ENCODE measurements at places on chromosomes 4 and X.

DNA sequence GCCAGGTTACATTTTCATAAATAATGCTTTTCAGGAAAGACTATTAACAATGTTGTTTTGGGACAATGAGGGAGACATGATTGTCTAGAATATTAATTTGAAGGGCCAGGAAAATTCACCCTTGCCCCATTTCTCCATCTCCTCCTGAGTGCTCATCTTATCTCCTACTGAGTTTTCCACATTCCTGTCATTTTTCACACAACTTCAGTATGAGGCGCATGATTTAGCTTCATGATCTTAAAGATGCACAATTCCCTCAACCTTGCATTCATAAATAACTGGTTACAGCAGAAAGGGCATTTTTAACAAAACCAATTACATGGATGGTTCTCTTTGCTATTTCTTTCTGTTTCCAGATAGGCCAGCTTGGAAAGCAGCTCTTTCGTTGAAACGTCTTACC is 1699.2 kb upstream of the IGFBP7 start:
- no peak for DNase-seq

DNA sequence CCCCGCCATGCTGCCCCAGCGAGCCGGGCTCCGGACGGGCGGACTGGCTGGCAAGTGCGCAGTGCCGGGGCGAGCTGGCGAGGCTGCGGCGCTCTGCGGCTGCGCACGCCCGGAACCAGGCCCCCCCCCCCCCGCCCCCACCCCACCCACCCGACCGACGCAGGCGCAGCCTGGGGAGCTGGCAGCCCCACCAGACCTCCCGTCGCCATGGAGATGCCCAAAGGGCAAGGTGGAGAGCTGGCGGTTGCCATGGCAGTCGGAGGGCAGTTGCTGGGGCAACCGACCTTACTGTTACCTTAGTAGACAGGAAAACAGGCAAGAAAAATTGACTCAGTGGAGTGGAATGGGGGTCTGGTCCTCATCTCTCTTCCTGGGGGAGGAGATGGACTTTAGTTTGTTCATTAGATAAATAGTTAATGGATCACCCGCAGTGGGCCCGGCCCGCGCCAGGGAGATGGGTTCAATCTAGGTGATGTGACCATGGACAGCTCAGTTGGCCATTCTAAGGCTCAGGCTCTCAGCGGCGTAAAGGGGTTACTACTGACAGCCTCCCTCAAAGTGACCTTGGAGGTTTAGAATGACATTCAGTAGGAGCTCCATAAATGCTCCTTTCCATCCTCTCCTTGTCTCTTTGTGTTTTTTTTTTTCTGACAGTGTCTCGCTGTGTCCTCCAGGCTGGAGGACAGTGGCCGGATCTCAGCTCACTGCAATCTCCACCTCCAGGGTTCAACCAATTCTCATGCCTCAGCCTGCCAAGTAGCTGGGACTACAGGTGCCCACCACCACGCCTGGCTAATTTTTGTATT is at the start of gene PCSK1N:
TSS of gene PCSK1N (minus strand) at position 87 of the 806 bp plus-strand sequence. CDS start at position 9, 78 bp downstream.
- DNase-seq: no peak

- DNase-seq: no peak
Observed at GRCh38 chrX:100584611-100585010, at the start of gene TNMD. TNMD (plus strand) TSS chrX:100584936; CDS start chrX:100585019, 83 bp downstream.

DNA sequence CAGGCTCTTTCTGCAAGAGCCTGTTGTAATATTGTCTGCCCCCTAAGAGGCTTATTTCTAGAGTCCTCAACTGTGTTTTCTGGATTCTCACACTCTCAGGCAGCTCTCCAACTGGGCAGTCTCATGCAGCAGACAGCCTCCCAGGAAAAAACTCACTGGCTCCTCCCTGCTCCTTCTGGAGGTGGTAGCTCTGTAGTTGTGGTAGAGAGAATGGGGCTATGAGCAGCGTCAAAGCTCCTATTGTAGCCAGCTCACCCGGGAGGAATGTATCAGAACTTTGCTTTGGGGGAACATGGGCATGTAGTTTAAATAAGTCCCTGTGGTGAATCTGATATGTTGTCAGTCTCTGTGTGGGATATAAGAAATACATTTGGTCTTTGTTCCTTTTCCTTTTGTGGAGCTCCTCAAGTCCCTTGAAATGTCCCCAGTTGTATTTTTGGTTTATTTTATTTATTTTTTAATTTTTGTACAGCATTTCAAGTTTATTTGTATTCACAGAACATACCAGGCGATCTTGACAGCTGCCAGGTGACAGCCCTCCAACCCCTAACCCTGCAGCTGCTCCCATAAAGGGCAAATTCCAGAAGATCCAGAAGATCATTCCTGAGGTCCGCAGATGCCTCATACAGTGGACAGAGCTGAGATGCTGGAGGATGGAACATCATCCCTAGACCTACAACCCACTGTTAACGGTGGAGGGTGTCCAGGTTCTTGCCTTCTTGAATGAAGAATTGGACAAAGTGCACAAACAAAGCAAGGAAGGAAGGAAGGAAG is 45.7 kb downstream of the TRIM61 start:
- DNase-seq: no peak

GRCh38 chr4:37799941-37800554 is 26.4 kb upstream of the PGM2 start:
- no peak for DNase-seq

DNA sequence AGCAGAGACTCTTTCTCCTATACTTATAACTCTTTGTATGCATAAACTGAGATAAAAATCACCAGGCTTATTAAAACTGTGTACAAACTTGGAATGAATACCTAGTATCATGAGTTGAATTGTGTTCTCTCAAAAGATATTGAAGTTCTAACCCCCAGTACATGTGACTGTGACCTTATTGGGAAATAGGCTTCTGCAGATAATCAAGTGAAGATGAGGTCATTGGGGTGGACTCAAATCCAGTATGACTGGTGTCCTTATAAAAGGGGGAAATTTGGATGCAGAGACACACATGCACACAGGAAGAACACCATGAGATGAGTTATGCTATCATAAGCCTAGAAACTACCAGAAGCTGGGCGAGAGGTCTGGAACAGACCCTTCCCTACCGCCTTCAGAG is 26.2 kb downstream of the ZNF827 start:
- no peak for DNase-seq

DNA sequence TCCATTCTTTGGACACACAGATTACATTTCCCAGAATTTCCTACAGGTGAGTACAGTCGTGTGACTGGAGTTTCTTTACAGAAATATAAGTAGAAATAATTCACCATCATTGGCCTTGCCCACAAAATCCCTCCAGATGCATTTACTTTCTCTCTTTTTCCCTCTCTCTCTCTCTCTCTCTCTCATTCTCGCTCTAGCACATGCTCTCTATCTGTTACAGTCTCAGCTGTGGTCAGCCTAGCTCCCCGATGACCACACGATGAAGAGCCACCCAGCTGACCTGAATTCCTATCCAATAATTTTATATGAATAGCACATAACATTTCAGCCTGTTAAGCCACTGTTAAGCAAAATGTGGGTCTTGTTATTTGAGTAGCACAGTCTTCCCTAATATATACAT is 507.9 kb downstream of the PCDH7 start:
- DNase-seq: no peak

DNA sequence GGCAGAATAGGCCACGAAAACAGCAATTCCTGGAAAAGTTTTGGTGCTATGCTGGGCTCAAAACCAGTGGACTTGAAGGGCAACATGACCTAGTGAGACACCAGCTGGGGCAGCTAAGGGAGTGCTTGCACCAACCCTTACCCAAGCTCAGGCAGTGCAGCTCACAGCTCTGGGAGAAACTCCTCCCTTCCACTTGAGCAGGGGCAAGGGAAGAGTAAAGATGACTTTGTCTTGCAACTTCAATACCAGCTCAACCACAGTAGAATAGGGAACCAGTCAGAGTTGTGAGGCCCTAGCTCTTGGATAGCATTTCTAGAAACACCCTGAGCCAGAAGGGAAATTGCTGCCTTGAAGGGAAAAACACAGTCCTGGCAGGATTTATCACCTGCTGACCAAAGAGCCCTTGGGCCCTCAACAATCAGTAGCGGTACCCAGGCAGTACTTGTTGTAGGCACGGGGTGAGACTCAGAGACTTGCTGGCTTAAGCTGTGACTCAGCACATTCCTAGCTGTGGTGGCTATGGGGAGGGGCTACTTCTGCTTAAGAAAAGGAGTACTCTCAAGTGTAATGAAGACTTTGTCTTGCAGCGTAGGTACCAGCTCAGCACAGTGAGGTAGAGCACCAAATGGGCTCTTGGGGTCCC is 19.7 kb upstream of the ABCG2 start:
- DNase-seq: no peak

DNA sequence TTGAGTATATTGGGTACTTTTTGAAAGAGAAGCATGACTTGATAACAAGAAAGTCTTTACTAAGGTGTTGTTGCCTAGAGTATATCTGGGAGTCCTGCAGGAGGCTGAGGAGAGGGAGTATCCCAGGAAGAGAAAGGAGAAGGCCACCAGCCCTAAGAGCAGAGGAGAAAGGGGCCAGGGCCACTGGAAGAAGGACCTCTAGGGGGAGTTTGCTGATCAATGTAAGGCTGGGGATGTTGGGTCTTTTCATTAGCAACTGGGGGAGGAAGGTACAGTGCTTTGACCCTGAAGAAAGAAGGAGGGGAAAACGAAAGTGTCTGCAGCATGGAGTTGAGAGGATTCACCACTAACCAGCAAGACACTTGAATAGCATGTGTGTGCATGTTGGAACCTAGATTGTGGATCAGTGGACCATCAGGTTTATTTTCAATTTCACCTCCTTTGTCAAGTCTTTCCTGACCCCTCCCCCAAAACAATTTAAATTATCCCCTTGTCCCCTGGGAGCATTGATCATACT is 4.5 kb downstream of the SMIM9 start:
- DNase-seq: no peak

GRCh38 chr4:173443121-173443520 is 44.2 kb upstream of the SCRG1 start:
- DNase-seq: no peak

DNA sequence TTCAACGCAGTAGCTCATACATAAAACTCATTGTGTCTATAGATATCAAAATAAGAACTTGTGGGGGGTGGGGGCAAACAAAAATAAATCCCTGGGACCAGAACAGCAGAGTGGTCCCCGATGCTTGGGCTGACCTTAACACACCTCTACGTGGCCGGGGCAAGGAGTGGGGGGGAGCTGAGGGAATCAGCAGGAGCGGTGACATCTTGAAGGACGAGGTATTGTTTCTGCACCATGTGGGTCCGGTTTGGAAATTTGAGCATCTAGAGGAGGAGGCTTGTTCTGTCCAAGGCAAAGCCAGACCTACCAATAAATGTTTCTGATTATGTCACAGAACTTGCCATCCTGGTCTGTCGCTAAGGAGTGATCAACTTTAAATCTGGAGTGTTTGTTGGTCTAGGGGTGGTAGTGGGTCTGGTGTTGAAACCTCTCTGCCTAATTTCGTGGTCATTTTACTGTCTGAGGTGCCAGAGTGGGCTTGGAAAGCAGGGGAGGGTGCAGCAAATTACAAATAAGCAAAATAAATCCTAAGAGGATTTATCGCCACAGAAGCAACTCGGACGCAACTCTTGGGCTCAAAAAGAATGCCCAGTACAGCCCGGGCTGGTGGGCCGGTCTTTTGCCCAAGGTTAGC is 774 bp upstream of the RAPGEF2 start:
- DNase-seq: no peak

DNA sequence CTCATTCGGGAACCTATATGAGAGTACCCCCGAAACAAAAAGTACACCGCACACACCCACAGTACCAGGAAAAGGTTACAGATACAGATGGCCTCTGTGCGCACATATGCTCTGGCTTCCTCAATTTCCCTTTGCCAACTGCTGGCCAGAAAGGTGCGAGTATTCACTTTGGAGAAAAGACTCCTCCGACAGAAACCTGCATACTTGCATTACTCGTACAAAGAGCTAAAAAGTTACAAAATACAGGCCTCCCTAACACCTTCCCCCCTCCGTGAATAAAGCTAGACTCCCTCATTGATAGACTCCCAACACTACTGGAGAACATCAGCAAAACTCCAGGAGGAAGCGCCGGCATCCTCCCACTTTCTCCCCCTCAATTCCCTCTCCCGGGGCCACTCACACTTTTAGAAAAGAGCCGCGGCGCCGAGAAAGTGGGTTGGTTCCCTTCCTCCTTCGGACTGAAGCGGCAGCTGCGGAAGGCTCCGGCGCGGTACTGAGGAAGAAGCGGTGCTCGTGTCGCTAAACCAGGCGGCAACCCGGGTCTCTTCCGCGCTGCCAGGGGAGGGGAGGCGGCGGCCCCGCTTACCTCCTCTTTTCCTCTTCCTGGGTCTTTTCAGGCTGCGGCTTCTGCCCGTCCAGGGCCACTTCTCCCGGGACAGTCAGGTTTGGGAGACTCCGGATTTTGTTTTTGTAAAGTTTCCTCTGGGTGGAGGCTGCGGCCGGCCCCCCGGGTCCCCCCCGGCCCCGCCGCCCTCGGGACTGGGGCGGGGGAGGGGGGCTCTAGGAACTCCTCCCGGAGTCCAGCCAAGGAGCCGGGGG is 1.1 kb downstream of the FBXW7 start:
- no peak for DNase-seq
